RKO (cell line): ENCODE measurements at places on chromosomes 11 and 22.

DNA sequence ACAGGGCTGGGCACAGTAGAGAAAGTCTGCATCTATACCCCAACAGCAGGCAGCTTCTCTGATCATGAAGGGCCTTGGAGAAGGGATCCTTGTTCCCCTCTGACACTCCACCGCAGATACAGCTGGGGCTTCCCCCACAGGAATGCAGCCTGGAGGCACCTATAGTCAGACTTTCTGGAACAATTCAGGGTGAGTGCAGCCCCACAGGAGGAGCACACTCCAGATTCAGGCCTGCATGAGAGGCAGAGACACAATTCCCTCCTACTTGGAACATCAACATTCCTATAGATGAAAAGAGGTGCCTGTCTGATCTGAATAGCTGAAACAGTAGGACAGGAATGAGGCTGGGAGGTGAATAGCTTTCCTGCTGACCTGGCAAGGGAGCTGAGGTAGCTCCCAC lies 1298.0 kb upstream of the CNTN5 start:
- DNase-seq = no peak

- no peak for DNase-seq
These were observed 25.1 kb downstream of the LGR4 start for GRCh38 chr11:27447288-27448183.

GRCh38 chr11:64448599-64449380 lies 89.8 kb downstream of the RPS6KA4 start:
- peak; percentile 76 for DNase-seq

- no peak for DNase-seq
These were observed 1620.9 kb downstream of the FAM181B start for GRCh38 chr11:81112718-81113117.
